ENCODE measurements at places on chromosomes 12 and 14.

- no peak for DNase-seq
Observed at GRCh38 chr12:10366875-10367274, 23.0 kb downstream of the KLRK1 start.

DNA sequence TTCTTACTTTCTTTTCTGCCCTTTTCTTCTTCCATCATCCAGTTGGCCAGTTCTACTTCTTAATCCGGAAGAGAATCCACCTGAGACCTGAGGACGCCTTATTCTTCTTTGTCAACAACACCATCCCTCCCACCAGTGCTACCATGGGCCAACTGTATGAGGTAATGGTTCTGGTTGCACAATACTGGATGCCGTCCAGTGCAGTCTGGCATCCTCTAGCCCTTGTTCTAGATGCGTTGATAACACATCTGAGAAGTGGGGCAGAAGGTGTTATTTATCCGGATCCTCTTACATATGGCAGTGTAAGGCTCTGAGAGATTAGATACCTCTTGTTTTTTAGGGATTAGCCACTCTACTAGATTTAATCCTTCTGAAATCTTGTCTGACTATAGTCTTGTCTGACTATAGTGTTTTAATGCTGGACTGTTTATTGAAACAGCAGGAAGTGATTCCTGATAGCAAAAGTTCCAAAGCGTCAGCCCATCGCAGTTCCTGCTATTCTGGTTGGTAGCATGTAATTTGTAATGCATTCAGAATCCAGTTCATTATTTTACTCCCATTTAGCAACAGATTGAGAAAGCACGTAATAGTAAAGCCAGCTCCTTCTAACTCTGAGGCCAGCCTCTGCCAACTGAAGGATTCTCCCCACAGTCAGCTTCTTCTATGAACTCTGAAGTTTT, 7.9 kb downstream of the GABARAPL1 start:
- DNase-seq: no peak

DNA sequence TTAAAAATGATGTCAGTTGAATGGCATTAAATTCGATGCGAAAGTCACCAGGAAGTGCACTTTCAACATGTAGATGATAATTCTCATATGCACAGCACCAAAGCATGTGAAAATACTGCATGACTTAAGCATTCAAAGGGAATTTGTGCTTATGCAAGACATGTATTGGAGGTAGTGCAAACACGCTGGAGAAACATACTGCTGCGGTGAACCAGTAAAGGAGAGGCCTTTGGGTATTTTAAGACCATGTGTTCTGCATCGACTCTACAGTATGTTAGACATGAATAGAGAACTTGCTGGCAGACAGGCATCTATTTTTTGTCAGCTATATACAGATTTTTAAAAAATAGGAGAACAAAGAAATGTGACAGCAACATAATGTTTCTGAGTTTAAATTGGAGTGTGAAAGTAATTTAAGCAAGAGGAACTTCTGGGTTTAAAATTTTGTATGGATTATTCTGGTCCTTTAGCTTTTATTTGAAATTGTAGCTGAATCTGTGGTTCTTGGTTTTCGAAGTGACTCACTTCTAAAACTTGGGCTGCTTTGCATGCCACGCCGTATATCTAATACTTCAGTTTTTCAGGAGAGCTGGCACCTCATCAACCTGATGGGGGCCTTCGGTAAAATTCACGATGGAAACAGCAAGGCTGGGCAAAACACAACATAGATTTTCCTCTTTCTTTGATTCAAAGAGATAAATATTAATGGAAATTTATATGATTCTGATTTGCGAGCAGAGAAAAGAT, 408.7 kb downstream of the APAF1 start:
- no peak for DNase-seq

- no peak for DNase-seq
Observed at GRCh38 chr12:115343601-115344000, 659.6 kb upstream of the TBX3 start.

GRCh38 chr12:109016978-109017377, 3.9 kb downstream of the SVOP start:
- no peak for DNase-seq

DNA sequence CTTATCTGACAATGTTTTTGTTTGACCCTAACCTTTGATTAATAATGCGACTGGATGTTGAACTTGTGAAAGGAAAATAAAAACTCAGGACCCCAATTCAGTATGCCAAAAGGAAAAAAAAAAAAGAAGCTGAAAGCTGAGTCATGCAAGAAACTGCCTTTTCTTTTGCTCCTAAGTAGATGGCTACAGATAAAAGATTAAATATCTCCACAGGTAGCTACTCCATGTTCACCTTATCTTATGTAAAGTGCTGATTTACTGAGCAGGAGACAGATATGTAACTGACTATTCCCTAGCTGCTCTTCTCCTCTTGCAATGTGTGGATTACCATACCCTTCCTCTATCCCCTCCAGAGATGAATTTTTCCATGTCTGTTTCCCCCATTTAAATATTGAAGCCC, 30.8 kb upstream of the TCL1B start:
- no peak for DNase-seq

DNA sequence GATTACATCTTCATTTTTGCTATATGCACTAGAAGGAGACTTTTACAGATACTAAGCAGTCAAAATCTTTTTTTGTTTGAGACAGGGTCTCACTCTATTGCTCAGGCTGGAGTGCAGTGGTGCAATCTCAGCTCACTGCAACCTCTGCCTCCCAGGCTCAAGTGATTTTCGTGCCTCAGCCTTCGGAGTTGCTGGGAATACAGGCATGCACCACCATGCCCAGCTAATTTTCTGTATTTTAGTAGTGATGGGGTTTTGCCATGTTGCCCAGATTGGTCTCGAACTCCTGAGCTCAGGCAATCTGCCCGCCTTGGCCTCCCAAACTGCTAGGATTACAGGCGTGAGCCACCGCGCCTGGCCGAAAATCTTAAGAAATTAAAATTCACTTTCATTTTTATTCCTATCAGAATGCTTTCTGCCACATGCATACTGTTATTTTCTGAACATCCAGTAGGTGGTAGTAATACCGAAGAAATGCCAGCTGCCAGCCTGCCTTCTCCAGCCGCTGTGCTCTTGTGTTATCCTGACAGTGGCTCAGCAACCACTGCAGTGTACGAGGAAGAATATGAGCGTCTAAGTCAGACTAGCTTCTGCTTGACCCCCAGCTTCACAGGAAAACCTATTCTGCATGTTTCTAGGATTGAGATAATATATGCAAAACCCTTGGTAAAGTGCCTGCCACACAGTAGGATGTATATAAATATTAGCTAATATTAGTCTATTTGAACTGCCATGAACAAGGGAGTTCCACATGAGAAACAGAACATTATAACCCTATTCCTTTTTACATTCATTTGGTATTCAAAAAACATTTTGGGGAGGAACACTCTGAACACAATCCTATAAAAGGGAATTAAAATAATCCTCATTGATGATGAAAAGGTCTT, 54.2 kb downstream of the RPAP3 start:
- DNase-seq: no peak

DNA sequence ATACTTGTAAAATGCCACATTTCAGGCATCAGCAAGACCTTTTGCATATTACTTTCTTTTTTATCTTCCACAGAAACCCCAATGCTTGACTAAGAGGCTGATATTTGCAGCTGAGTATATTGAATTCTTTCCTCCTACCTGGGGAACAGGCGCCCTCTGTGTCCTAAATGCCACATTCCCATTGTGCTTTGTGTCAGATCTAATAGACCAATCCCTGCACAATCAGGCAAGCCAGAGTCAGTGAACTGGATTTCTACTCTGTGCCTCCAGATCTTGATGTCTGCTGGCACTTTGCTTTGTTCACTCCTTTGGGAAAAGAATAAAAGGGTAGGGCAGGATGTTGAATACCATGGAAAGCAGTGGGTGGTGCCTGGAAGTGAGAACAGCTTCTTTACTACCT, 22.4 kb upstream of the TAS2R42 start:
- DNase-seq: no peak
